Right atrium auricular region (tissue), 2 donors: ENCODE measurements at places on chromosomes 1 and 21.
A peak's percentile ranks its signal among the peaks of the same experiment; 100 is the strongest.

GRCh38 chr1:152043870-152044269, 7.1 kb upstream of the S100A11 start:
- no peak for DNase-seq

DNA sequence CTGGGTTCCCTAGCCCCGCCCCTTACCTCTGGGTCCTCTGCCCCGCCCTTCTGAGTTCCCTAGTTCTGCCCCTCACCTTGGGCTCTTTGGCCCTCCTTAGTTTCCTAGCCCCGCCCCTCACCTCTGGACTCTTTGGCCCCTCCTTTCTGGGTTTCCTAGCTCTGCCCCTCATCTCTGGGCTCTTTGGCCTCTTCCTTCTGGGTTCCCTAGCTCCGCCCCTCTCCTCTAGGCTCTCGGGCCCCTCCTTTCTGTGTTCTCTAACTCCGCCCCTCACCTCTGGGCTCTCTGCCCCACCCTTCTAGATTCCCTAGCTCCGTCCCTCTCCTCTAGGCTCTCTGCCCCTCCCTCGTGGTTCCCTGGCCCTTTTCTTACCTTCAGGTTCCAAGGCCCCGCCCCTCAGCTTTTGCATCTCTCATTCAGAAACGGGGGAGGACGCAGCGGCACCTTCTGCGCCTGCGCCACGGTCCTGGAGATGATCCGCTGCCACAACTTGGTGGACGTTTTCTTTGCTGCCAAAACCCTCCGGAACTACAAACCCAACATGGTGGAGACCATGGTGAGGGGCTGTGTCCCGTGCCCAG, 88.5 kb downstream of the PTPRU start:
- no peak for DNase-seq

GRCh38 chr21:20618878-20619277, 379.3 kb upstream of the NCAM2 start:
- DNase-seq: no peak

- DNase-seq: no peak
These were observed 25.0 kb upstream of the AGBL4 start for GRCh38 chr1:50048791-50049190.

- DNase-seq: no peak
These were observed 179.3 kb downstream of the KAZN start for GRCh38 chr1:14777516-14778506.

DNA sequence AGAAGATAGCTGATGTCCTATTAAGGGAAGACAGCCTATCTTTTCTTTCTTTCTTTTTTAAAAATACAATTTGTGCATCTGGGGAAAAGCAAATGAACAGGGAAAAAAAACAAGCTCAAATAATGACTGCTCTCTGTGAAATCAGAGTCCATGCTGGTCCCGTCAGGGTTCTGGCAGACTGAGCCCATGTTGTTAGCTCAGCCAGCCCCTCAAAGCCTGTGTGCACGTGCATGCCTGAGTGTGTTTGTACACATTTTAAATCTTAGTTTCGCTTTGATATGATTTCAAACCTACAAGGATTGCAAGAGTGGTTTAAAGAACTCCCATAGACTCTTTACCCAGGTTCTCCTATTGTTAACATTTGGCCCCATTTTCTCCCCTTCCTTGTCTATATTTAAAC, 231.8 kb upstream of the GREM2 start:
- DNase-seq: no peak

- DNase-seq: peak; percentile 32
These were observed 678.7 kb downstream of the MATN1 start for GRCh38 chr1:30044656-30045144.

DNA sequence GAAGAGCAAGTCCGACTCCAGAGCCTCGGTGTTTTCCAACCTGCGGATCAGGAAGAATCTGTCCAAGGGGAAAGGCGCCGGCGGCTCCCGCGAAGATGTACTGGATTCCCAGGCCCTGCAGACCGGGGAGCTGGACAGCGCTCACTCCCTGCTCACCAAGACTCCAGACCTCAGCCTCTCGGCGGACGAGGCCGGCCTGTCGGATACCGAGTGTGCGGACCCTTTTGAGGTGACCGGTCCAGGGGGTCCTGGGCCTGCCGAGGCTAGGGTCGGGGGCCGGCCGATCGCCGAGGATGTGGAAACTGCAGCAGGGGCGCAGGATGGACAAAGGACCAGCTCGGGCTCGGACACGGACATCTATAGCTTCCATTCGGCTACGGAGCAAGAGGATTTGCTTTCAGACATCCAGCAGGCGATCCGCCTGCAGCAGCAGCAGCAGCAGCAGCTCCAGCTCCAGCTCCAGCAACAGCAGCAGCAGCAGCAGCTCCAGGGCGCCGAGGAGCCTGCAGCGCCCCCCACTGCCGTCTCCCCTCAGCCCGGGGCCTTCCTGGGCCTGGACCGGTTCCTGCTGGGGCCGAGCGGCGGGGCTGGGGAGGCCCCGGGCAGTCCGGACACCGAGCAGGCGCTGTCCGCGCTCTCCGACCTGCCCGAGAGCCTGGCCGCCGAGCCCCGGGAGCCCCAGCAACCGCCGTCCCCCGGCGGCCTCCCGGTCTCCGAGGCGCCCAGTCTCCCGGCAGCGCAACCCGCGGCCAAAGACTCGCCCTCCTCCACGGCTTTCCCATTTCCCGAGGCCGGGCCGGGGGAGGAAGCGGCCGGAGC, 827 bp downstream of the FMN2 start:
- DNase-seq: no peak

DNA sequence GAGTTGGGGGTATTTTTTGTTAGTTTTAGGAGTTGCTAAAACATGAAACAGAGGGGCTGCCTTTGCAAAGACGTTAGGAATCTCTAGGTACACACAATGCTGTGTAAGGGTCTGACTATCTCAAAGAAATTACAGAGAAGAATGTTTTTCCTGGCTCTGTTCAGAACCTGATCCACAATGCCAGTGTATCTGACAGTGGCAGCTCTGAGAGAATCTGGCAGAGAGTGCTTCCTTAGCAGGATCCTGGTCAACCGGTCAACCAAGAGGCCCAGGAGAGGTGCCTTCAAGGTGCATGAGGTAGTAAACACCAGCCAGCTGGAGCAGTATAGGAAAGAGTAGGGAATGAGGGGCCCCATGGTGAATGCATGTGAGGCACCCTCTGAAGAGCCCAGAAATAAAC, 40.9 kb upstream of the RGS1 start:
- DNase-seq: no peak
